ENCODE measurements at places on chromosomes 7 and 10.

DNA sequence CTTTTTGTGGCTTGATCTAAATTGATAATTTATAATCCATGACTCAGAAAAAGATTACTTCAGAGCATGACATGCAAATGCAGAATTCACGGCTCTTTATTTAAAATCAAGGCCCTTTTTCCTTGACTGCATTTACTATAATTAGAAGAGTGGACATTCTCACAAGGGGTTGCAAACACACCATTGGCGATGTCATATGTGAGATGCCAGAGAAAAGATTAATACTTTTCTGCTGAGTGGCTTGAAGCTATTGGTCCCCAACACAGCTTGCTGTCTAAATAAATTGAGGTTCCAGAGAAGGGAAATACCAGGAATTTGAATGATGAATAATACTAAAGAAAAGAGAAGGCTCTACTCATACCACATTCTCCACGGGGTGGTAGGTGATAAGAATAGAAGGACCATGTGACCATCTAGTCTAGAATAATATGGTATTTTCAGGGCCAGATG lies 78.7 kb upstream of the ARID5B start:
- DNase-seq = no peak

GRCh38 chr7:131190146-131190545 lies 137.5 kb upstream of the MKLN1 start:
- no peak for DNase-seq

GRCh38 chr7:80790877-80791276 lies 128.0 kb downstream of the SEMA3C start:
- no peak for DNase-seq

- no peak for DNase-seq
Measured at GRCh38 chr7:43847496-43847895, 21.8 kb downstream of the MRPS24 start.
